ENCODE measurements at places on chromosomes 5 and 9.

- no peak for DNase-seq
Measured at GRCh38 chr5:169871826-169872490, 108.3 kb downstream of the INSYN2B start.

DNA sequence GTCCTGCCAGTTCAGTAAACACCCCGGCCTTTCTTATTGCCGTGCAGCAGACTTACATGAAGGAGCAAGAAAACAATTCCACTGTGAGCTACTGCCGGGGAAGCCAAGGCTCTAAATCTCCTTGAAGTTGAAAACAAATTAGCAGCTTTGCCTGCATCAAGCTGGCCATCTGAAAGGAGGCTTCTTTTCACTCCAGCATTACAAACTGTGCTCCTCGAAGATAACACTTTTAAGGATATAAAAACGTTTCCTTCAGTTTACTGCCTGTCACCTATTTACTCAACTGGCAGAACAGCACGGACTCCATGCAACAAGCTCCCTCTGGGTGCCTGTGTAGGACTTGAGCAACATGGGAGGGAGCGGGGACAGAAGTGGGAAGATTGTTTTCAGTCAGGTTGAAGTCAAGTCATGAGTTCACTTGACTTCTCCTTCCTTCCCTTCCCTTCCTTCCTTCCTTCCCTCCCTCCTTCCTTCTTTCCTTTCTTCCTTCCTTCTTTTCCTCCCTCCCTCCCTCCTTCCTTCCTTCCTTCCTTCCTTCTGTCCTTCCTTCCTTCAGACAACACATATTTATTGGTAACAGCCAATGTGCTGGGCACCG lies 67.4 kb downstream of the ZNF608 start:
- DNase-seq: no peak

GRCh38 chr5:135162661-135163265 lies 128.7 kb upstream of the PITX1 start:
- no peak for DNase-seq

GRCh38 chr9:21889673-21890072 lies 87.2 kb downstream of the MTAP start:
- DNase-seq: no peak

GRCh38 chr9:101498323-101498722 lies 35.3 kb upstream of the RNF20 start:
- no peak for DNase-seq

DNA sequence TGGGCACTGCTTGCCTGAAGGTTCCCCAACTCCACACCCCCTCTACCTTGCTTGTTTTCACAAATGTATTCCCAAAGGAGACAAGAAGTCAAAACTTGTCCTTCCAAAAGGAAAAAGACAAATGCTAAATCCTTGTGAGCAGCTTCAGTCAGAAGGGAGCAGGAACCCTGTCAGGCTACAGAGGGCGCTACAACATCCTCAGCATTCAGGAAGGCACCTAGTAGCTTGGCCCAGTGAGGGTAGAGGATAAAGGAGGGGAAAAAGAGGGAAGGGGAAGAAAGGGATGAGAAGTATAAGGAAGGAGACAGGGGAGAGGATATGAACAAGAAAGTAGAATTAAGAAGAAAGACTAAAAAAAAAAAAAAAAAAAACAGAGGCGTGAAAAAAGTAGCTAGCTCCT lies 97.5 kb downstream of the MLLT3 start:
- no peak for DNase-seq

DNA sequence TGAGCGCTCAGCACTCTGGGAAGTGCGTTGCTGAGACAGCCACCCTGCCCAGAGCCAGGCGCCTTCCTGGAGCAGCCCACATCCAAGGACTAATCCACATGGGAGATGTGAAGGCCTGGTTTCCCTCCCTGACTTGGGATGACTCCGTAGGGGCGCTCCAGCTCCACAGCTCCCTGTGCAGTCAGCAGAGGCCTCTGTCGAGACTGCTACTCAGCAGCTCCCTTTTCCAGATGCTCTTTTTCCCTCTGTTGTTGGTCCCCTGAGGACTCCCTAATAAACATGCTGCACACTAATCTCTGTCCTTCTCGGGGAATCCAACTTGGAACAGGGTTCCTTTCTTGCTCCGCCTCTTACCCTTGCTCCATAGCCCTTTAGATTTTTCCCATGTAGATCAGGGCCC lies 237.3 kb downstream of the ZSWIM6 start:
- DNase-seq: no peak

Measured in activated naive CD4-positive, alpha-beta T cell treated with Interleukin-2 at 50 U/mL for 16 hours (primary cell).